ENCODE measurements at places on chromosomes 12 and 14. TPM values are rescaled to one million over a fixed set of nuclear protein-coding genes. Genes with fewer than 3 reads are reported as not detected.

SLC15A4 gene
- total RNA-seq = 34.0 TPM

NANOG gene
- total RNA-seq = not detected

CISTR gene
- total RNA-seq = not detected

KRT3 gene
- total RNA-seq = not detected

GRCh38 chr14:59832653-59833294, 37.8 kb downstream of the RTN1 start:
- DNase-seq = no peak

GRCh38 chr14:97273540-97273939, 476.4 kb downstream of the VRK1 start:
- DNase-seq = no peak

DNA sequence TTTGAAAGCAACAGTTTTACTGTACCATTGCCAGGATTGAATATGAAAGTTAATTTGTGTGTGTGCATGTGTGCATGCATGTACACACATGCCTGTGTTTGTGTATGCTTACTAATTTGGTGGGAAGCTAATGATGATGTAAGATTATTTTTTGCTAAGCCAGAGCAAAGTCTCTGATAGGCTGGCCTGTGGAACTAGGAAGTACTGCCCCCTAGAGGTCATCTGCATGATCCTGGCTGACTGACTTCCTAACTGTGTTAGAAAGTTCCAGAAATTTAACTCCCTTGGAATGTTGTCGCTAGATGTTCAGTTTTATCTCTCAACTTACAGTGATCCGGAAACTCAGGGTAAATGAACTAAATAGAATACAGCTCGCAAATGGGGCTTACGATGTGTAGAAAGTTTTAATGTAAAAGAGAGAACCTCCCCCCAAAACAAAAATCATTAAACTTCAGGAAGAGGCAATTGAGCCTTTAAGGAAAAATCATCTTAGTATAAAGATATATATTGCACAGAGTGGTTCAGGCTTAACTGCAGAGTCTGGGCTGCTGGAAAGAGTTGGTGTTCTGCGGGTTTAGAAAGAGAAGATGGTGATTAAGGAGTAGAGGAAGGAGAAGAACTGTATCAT, 34.3 kb upstream of the SLC38A1 start:
- no peak for DNase-seq

- no peak for DNase-seq
Observed at GRCh38 chr14:71687166-71687831, 244.9 kb upstream of the RGS6 start.

Data from chondrocyte (in vitro differentiated cells).